ENCODE measurements at places on chromosomes 16 and 17.
A peak's percentile ranks its signal among the peaks of the same experiment; 100 is the strongest.

- DNase-seq: no peak
Observed at GRCh38 chr17:56656701-56657327, 63.3 kb downstream of the NOG start.

DNA sequence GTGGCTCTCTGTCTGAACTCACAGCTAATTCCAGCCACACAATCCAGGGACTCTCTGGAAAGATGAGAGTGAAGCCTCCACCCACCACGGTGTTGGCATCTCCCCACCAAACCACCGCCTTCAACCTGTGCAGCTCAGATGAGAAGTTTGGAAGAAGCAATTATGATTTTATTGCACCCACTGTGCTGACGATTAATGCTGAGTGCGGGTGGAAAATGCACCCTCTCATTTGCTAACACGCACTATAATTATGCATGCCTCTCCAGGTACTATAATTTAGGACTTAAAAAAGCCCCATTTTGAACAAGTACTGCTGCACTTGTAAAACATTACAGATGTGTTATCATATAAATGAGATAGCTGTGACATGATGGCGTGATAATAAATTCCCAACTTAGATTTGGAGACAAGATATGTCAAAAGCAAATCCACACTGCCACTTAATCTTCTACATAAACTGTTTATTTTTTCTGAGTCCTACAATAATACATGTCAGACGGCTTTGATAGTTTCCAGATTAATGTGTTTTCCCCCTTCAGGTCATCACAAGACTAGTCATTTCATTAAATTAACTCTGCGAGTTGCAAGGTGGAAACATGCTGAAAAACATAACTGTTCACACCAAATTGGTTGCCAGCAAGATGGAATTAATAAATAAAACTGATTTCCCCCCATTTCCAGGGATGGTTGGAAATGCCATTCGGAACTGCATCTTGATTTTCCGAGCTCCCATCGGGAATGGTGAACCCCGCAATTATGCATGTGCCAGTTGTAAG is 466.5 kb upstream of the MAF start:
- DNase-seq: no peak

DNA sequence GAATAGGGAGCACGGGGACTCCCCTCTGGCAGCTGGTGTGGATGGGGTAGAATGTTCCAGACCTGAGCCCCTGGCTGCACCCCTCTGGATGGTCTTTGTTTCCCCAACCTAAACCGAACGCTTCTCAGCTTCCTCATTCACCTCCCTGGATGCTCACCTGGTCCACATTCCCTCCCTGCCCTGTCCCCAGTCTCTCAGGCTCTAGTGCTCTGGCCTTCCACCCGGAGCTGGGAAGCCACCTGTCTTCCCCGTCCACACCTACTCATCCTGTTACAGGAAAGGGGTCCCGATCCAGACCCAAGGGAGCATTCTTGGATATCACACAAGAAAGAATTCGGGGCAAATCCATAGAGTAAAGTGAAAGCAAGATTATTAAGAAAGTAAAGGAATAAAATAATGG is 73.5 kb downstream of the CYLD start:
- no peak for DNase-seq

- no peak for DNase-seq
Observed at GRCh38 chr16:12092544-12092921, 116.0 kb downstream of the SNX29 start.

DNA sequence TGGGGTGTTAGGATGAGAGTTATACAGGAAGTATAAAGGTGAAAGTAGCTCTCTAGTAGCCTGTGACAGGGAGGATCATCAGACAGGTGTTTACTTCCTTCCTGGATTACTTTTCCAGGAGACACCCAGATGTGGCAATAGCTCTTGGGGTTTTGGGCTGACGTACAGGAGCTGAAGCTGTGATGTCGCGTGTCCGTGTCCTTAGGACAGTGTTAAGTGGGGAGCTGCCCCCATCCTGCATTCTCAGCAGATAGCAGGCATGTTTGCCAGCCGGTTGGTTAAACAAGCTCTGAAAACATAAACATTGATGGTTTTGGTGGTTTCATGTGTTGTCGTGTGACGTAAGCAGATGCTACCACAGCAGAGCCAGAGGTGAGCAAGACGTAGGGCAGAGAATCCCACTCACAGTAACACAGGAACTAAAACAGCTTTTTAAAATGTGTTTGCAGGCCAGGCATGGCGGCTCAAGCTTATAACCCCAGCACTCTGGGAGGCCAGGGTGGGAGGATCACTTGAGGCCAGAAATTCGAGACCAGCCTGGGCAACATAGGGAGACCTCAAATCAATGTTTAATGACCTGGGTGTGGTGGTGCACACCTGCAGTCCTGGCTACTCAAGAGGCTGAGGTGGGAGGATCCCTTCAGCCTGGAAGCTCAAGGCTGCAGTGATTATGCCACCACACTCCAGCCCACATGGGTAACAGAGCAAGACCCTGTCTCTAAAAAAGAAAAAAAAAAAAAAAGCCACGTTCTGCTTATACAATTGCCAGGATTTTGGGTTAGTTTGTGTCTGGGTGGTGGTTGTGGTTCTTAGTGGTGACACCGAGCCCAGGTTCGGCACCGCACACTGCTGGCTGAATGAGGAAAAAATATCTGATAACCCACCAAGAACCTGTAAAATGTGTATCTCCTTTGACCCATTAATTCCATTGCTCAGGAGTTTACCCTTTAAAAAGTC is 18.2 kb upstream of the IL17C start:
- peak; percentile 65 for DNase-seq

GRCh38 chr16:28218109-28218508 is 6.3 kb upstream of the XPO6 start:
- DNase-seq: peak; percentile 57

- DNase-seq: no peak
Observed at GRCh38 chr17:27553019-27553511, 77.9 kb upstream of the LGALS9 start.

DNA sequence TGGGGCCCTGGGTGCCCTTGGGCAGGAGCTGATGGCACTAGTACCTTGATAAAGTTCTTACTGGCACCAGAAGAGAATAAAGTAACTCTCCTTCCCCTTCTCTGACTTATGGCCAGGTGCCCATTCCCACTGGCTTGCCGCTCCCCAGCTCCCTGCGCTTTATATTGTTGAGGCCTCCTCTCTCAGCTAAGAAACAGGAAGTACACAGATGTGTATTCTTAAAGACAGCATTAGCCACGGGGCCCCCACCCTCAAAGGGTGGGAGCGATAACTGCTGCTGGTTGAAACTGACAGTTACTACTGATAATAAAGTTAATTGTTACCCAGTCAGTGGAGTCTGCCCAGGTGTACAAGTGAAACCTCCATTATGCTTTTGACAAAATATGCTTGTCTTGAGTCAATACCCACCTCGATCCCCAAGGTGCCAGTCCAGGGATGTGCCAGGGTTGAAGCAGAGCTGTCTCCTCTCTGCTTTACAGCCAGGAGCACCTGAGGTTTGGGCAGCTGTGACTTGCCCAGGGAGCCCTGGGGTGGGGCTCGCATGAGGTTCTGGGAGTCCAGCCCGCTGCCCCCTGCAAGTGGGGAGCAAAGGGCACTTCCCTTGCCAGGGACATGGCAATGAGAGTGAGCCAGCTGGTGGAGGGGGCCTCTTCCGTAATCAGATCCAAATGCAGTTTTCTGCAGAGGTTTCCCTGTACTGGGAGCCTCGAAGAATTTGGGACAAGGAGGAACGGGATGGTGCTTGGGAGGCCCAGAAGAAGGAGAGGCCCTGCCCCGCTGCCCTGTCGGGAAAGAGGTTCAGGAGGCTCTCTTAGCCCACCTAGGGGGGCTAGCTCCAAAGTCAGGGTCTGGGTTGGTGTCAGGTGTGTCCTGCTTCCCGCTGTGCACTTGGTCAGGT is 5.4 kb upstream of the CLDN9 start:
- no peak for DNase-seq

- no peak for DNase-seq
Observed at GRCh38 chr16:85321509-85322271, 209.4 kb upstream of the CIBAR2 start.

DNA sequence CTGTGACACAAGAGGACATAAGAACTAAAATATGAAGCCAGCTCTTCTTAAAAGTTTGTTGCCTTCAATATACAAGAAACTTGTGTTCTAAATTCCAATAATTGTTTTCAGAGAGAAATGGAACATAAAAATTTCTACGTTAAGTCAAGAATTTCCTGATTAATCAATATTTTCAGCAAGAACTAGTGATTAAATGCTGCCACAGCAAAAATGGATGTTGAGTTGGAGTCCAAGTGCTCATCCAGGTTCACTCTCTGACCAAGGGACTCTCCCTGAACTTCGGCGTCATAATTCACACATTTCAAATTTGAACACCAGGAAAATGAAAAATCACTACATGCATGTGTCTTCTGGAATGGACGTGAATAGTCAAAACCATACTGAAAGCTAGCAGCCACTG is 1263.6 kb upstream of the GOT2 start:
- DNase-seq: no peak

DNA sequence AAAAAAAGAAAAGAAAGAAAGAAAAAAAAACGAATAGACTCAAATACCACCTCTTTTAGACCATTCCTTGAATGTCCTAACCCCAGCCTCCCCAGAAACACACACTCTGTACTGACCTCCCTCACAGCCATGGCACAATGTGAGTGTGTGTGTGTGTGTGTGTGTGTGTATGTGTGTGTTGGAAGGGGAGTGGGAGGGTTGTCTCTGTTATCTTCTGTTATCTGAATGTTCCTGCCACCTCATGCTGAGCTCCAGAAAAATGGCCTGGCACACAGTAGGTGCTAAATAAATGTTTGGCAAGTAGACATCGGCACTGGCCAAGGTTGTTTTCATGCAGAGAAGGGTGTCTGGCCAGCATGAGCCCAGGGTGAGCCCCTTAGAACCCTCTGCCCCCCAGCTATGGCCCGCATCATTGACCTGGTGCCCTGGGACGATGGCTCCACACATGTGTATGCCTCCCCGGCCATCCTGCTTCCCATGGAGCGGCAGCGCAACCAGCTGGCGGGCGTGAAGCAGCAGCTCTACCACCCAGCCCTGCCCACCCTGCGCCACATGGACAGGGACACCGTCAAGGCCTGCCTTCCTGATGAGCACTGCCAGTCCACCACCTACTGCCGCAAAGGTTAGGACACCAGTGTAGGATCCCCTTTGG is 6.6 kb upstream of the CNGB1 start:
- DNase-seq: no peak

DNA sequence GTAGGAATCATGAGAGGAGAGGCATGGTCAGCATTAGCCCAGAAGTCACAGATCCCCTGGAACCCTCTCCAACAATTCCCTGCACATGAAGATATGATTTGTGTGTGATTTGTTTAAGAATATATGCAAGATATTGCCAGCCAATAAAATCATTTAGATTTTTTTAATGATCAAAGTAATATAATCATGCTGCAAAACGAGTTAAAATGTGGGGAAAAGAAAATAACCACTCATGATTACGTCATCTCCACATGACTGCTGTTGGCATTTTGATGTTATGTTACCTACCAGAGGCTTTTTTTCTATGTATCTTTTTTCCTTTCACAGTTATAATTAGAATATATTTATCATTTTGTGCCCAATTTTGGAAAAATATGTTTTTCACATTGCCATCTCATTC is 22.4 kb downstream of the SLC35G3 start:
- DNase-seq: no peak

GRCh38 chr17:75508931-75509361 is 6.4 kb downstream of the CASKIN2 start:
- DNase-seq: no peak

DNA sequence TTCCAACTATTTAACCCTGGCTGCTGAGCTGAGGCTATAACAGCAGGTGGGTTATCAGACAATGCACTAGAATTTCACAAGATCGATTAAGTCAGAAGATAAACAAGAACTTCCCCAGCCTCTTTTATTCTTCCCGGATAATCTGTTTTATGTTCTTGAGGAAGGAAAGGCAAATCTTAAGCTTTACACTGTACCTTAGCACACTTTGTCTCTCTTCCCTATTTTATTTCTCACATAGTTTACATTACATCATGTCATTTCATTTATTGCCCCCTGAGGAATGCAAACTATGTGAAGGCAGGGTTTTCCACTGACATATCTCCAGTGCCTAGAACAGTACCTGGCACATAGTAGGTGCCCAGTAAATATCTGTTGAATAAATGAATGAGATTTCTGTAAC is 139.6 kb downstream of the SKAP1 start:
- DNase-seq: no peak

GRCh38 chr16:67364600-67365235 is 28.6 kb downstream of the TPPP3 start:
- no peak for DNase-seq

GRCh38 chr16:57999366-57999970 is 1.0 kb downstream of the ZNF319 start:
- peak; percentile 29 for DNase-seq

GRCh38 chr16:26041952-26042668 is 350.4 kb downstream of the HS3ST4 start:
- no peak for DNase-seq

GRCh38 chr17:9401434-9401833 is 174.2 kb downstream of the STX8 start:
- no peak for DNase-seq

DNA sequence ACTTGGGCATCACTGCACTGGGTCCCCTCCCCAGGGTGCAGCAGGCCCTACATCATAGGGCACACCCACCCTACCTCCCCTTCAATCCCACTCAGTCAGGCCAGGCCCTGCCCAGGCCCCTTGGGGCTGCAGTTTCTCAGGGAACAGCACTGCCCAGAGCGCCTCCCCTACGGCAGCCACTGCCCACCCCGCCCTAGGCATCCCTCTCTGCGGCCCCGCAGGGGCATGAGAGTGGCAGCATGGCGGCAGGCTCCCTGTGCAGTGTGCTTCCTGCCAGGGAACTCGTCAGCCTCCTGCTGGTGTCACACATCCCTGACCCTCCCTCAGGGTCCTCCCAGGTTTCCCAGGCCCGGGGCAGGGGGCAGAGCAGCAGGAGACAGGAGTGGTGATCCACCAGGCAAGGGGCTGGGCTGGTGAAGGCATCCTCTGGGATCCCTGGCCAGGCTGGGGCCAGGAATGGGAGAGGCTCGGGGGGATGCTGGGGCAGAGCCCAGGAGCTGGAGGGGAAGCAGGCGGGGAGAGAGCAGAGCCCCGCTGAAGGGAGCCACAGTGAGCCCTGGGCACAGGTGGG is 16.2 kb upstream of the BAHCC1 start:
- no peak for DNase-seq

- no peak for DNase-seq
Observed at GRCh38 chr16:7976563-7976962, 613.7 kb downstream of the TMEM114 start.

DNA sequence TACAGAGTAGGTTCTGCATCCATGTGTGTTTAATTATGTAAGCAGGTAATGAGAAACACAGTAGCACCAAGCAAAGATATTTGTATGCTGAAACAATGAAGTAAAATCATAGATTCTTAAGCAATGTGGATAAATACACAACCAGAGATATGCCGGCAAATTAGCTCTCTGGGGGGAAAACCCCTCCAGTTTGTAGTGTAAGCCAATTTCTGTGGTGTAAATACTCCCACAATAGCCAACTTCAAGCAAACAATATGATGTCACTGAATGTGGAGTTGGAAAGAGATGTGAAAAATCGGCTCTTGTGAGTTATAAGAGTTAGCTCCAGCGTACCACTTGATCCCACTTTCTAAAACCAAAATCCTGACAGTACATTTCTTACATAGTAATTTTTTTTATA is 3.9 kb upstream of the KRT38 start:
- no peak for DNase-seq

GRCh38 chr17:73378974-73379470 is 67.2 kb upstream of the CDC42EP4 start:
- no peak for DNase-seq

GRCh38 chr17:68320311-68320865 is 29.1 kb downstream of the ARSG start:
- no peak for DNase-seq

Measured in activated CD4-positive, alpha-beta T cell treated with anti-CD3 and anti-CD28 coated beads, Interleukin-2, amount 50 U/mL, for 1 hour (primary cell).